ENCODE measurements at places on chromosomes 11 and 22.

- no peak for DNase-seq
These were observed 155.1 kb downstream of the DDX10 start for GRCh38 chr11:108819957-108820356.

GRCh38 chr11:114134870-114135269 lies 75.4 kb downstream of the ZBTB16 start:
- no peak for DNase-seq

GRCh38 chr11:70713988-70714665 lies 315.8 kb downstream of the CTTN start:
- no peak for DNase-seq

DNA sequence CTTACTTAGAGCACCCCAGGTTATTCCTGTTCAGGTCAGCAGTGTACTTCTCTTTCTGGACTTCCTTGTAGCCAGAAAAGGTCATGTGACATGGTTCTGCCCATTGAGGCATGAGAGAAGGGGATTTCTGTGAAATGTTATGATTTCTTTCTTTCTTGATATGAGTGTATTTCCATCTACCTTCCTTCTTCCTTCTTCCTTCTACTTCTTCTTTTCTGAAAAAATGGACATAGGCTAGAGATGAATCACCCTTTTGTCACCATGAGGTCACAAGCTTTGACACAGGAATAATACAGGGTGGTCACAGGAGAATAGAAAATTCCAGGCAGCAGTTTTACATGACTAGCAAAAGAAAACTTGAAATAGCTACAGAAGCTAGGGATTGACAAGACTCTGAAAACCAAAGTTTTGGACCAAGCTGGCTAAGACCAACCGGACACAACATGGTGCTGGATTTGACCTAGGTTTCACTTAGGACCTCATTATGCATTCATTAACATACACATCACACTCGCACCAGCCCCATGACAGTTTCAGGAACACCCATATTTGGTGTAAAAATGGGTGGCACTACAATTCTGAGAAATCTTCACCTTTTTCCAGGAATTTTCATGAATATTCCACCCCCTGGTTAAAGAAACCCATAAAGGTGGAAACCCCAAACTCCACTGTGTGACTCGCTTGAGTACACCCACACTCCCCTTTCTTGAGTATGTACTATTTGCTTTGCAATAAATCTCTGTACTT lies 21.2 kb upstream of the MAP6 start:
- DNase-seq = no peak

DNA sequence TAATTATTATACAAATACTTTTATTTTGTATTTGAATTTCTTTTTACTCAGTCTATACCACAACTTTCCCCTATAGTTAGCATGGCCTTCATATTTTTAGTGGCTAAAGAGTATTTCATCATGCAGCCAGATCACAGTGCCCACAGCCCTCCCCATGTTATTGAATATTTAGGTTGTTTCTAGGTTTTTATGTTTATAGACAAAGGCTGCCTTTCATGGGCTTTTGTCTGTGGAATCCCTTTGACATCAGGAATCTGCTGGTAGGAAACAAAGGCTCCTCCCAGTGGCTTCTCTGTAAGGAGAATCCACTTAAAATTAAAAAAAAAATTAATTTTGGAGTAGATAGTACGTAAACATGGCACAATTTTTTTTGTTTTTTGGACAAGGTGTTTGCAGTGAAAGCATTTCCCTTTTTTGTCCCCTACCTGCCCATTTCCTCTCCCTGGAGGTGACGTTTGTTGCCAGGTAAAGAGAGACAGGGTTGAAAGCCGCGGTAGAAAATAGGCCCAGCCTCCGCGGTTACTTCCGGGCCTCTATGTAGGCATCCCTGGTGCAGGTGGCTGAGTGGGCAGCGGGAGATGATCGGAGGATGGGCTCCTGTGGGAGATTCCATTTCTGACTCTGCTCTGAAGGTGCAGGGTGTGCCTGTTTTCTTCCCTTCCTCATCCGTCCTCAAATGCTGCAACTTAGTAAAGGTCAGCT lies 82.2 kb upstream of the OR4B1 start:
- DNase-seq = no peak

DNA sequence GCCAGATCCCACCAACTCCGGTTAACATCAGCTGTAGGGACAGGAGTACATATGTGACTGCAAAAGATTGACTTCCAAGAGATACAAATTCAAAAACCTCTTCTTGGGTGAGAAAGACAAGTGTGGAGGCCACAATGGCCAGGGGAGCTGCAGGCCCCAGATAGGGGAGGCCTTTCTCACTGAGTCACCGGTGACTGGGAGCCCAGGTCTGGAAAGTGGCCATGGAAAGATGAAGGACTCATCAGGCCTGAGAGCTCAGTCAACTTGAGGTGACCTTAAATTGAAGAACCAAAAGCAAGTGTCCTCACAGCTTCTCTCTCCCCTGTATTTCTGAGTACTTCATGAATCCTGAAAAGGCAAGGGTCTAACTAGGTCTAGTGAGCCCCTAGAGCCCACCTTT lies 90.4 kb upstream of the CLPB start:
- DNase-seq = no peak

GRCh38 chr11:16981651-16982194 lies 32.5 kb downstream of the PLEKHA7 start:
- no peak for DNase-seq

DNA sequence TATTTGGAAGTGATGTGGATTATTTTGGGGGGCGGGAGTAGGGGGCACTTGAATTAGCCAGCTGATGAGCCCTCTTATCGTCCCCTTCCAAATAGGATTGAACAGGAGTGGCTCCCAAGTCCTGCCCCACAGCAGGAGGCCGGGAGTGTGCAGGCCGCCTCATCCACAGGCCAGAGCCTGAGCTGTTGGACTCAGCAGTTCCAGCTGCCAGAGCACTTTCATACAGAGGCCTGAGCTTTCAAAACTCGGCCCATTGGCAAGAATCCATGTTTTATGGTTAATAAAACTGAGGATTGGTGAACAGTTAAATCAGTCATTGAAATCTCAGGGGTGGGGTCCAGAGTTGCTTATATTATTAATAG lies 9.6 kb downstream of the FAM118A start:
- DNase-seq = no peak

DNA sequence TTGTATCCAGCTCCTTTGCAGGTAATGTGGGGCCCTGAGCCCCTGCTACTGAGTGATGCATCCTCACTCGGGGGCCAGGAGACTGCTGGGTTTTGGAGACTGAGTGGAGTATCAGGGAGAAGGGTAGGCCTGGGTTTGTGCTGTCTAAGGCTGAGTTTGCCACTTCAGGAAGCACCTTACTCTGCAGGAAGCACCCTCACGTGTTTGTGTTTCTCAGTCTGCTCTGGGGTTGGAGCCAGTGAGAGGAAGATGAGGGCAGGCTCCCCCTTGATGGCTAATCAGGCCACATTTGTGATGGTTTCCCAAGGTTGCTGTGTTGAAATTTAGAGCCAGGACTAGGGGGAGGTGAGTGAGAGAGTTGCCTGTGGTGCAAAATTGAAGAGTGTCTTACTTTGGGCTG lies 13.7 kb upstream of the THY1 start:
- no peak for DNase-seq

- DNase-seq = no peak
These were observed 12.0 kb downstream of the STIM1 start for GRCh38 chr11:3867209-3868091.

- no peak for DNase-seq
These were observed 304.2 kb upstream of the ZC3H12C start for GRCh38 chr11:109788948-109789490.

DNA sequence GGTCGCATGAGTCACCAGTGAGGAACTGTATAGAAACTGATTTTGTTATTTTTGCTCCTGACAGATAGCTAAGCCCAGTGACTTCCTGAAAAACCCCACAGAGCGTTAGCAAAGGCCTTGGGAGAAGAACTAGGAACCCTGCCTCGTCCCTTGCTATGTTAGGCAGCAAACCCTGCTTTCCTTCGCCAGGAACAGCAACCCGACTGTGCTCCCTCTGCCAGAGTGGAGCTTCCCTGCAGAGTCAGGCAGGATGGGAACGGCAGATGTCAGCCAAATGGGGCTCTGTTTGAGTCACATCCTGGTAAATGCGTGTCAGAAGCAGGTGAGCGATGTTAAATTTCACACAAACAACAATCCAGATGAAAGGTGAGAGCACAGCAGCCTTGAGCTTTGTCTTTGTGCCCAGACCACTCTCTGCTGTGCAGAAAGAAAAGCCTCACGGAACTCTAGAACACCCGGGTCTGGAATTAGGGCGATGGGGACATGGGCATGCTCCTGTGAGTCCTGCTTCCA lies 186.6 kb downstream of the ADAMTS15 start:
- DNase-seq = no peak

DNA sequence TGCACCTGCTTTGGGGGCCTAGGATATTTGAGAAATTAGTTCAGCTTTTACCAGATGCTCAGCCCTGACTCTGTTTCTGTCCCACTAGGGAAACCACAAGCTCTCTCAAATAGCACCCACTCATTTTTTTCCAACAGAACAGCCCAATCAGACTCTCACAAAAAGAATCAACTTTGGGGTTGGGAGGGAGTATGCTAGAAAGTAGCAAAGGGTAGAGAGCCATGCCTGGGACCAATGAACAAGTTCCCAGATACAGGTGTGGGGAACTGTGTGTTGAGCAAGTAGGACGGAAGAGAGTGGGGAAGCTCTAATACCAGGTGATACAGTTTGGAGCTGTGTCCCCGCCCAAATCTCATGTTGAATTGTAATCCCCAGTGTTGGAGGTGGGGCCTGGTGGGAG lies 41.1 kb downstream of the TRIM66 start:
- no peak for DNase-seq

DNA sequence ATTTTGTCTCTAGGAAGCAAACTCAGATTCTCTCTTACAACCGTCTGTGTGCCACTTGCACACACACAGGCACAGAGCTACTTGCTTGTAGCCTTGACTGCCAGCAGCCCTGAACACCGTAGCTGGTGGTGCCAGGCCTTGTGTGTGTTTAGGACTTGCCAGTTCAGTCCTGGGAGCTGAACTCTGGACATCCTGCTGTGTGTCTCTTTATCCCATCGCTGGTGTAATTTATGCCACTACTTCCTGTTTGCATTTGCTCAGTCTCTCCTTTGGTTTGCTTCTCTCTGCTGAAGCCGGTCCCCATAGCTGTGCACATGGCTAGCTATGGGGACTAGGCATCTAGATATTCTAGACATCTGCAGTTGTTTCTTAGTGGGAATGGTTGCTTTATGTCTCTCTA lies 24.0 kb downstream of the MARK2 start:
- no peak for DNase-seq

- no peak for DNase-seq
These were observed 377.2 kb upstream of the DDI1 start for GRCh38 chr11:103659206-103659618.

- no peak for DNase-seq
These were observed 362.2 kb downstream of the CTTN start for GRCh38 chr11:70760416-70761020.

- DNase-seq = no peak
These were observed 16.6 kb upstream of the BAIAP2L2 start for GRCh38 chr22:38126928-38127668.

DNA sequence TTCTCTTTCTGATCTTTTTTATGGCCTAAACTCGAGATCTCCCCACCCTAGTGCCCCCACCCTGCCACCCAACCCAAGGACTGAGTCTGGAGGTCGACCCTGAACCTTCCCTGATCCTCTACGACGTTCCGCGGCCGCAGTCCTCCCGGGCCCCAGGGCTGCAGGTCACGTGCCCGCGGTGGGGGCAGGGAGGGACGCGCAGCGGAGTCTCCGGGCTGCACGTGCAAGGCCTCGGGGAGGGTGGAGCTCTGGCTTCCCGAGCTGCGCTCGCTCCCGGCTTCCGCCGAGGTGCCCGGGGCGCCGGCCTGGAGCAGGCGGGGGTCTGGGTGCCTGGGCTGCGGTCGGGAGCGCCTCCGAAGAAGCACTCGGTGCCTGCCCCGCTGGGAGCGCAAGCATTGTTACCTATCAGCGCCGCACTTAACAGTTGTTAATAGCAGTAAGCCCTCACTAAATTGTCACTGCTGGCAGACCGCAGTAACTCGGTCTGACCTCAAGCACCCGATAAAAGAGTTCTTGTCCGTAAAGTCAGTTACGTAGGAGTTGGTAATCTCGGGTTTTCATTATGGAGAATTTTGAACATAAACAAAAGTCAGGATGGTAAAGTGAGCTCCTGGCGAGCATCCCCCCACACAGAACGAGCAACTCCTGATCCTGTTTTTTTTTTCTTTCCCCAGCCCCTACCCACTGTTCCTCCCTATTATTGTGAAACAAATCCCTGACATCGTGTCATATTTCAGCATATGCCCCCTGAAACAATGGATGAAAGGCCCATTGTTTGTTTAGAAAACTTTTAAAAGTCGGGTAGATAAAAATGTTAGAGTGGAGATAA lies 69.7 kb upstream of the EP300 start:
- DNase-seq = peak; percentile 88

DNA sequence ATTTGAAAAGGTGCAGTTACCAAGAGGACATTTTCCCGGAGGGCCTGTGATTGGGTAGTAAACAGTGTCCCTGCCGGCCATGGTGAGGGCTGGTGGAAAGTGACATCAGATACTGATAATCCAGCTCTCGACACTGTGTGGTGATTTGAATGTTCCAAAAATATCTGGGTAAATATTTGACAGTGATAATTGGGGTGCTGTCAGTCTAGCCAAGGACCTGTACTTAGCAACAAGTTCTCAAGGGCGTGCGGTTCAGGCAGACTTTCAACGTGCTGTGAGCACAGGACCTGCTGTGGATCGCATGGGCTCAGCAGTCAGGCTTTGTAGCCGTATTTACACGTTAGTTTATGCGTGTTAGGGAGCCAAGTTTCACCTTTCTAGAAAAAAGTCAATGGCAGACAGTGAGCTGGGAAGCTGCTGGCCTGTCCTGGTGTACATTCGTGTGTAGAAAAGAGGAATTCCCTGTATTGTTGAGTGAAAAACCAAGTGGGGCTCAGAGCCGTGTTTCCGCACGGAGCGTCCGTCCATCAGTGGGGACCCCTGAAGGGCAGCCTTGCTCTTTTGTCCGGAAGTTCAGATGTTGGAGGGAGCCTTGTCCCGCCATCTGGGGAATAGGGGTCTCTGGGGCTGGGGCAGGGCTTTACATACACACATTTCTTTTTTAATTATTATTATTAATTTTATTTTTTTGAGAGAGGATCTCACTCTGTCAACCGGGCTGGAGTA lies 11.3 kb downstream of the TRMU start:
- DNase-seq = no peak

- DNase-seq = no peak
These were observed 1.6 kb downstream of the LMO1 start for GRCh38 chr11:8261921-8262551.

GRCh38 chr11:26330262-26330661 lies 1.7 kb upstream of the ANO3 start:
- DNase-seq = no peak

GRCh38 chr22:20761536-20761935 lies 12.4 kb upstream of the SERPIND1 start:
- no peak for DNase-seq

DNA sequence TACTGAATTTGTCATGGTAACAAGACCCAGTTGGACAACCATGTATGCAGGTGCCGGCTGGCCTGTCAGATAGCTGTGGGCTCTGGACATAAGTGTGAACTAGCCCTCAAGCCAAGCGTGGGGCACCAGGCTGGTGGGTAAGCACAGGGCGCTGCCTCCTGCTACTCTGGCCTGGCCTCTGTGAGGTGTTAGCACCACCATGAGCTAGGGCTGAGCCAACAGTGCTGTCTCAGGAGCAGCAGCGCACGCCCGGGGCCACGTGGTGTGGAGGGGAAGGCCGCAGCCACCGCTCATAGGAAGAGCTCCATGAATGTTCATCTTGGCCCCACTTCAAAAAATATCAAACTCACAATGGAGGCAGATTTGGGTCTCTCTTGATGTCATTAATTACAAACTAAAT lies 35.3 kb upstream of the GNB1L start:
- DNase-seq = peak; percentile 40

GRCh38 chr11:47410370-47411264 lies 2.2 kb downstream of the SLC39A13 start:
- DNase-seq = no peak

- DNase-seq = no peak
These were observed 11.3 kb upstream of the LTO1 start for GRCh38 chr11:69686452-69686851.
